CMK (cell line): ENCODE measurements at places on chromosomes 4 and X.

DNA sequence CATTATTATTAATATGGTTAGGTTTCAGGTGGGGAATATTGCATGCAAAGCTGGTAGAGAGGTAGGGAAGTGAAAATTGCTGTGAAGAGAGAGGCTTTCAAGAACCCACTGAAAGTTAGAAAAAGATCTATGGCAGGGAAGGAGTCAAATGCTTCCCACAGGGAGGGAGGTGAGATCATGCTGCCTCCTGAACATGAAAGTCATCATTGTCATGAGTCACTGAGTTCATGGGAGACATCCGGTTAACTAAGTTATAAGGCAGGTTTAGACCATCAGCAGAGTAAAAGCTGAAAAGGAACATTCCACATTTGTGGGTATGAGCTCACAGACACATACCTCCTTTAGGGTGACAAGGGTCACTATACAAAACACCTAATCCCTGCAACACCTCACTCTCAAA is 16.2 kb downstream of the GATB start:
- no peak for DNase-seq

- DNase-seq: no peak
These were observed 87.7 kb downstream of the FAM53A start for GRCh38 chr4:1596393-1596792.

DNA sequence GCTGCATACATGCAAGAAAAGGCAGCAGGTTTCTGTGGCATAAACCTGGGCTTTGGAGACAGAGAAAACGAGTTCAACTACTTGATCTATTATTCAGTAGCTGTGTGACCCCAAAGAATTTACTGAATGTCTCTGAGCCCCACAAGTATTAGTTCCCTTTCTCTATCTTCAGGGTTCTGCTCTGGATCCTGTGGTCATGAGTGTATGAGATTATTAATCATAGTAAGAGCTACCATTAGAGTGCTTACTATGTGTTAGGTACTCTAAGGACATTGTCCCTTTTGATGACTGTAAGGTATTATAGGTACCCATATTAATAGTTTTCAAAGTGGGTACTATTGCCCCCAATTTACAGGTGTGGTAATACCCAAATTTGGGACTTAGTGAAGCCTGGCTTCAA is 5.5 kb downstream of the TEX13D start:
- no peak for DNase-seq

DNA sequence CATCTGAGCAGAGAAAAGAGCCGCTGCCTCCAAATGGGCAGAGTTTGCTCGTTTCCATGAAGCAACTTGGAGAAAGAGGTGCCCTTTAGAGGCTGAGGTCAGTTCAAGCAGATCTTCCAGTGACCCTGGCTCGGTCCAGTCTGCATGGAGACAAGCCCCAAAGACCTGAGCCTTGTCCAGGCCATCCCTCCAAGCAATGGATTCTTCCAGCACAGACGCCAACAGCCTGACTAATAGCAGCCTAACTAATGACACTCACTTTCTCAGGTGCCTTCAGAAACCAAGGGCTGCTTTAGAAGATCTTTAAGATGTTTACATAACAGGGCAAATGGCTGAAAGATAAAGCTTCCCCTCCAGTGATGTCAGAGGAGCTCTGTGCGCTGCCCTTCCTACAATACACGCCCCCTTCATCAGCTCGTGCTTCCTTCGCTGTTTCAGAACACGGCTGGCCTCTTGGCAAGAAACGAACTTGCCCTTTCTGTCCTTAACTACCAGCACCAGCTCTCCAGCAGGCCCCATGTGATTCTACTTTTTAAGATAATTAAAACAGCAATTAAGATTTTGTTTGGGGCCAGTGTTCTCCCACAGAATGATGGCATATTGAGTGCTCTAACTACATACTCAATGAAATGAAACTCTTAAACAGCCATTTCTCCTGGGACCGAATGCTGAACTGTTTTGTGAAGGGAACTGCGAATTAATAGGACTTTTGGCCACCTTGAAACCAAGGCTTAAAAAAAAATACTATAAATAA is 119.0 kb downstream of the GPR143 start:
- no peak for DNase-seq

DNA sequence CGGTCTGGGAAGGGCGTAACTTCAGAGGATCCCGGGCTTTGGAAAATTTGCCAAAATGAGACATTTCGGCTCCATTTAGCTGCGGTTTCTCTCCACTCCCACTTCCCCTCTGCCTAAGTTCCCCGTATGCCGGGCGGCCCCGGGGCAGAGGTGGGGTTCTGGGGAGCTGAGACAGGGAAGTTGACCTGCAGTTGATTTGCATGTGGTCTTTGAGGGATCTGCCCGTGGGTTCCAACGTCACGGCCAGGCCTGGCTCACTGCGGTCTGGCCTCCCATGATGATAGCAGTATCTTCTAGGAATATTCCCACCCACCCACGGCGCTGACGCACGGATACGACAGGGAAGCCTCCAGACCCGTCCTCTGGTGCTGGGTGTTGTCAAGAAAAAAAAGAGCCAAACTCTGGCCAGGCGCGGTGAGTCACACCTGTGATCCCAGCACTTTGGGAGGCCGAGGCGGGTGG is 27.3 kb upstream of the CRLF2 start:
- DNase-seq: peak; percentile 77

- DNase-seq: no peak
These were observed 152.5 kb upstream of the PJA1 start for GRCh38 chrX:69317721-69318120.

GRCh38 chr4:98557194-98557892 is 101.1 kb downstream of the TSPAN5 start:
- DNase-seq: no peak

DNA sequence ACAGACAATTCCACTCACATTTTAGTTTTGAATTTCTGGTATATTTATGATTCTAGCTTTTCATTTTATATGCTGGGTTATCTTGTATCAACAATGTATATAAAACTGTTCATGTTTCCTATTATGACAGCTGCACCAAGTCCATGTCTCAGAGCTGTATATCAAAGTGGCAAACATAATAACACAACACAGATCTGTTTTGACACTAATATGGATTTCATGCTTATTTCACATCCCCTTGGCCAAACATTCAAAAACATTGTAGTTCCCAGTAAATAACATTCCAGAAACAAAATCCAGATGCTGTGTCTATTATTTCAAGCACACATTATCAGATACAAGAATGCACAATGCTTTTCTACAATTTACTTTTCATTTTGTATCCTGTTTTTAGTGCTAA is 380.6 kb upstream of the MAGEB2 start:
- DNase-seq: no peak

DNA sequence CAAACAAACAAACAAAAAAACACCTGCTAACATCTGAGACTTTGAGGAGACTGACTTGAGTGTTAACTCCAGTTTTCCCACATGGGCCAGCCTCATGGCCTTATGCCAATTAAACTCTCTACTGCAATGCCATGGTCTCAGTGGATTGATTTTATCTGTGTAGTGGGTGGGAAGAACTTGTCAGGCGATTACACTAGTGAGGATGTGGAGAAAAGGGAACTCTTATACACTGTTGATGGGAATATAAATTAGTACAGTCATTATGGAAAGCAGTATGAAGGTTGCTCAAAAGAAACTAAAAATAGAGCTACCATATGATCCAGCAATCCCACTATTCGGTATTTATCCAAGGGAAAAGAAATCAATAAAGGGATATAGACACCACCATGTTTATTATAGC is 12.8 kb upstream of the XIAP start:
- no peak for DNase-seq

- DNase-seq: peak; percentile 54
These were observed 1.5 kb downstream of the CLCN3 start for GRCh38 chr4:169621731-169622492.

- DNase-seq: no peak
These were observed 81.3 kb upstream of the FSTL5 start for GRCh38 chr4:162245051-162245450.

DNA sequence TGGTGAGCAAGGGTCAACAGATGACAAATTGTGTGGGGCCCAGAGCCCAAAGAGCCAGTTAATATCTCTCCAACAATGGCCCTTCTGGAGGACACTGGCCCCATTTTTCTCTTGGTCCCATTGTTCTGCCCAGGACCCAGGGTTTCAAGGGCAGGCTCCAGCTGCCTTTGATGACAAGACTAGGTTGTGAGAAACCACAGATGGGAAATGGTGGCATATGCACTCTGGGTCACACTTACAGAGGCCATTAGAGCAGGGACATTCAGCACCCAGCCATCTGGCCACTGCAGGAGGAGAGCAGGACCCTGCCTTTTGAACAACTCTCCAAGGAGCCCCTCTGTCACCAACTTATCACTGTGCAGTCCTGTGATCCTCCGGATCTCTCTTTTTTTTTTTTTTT is 49.7 kb upstream of the KIAA1210 start:
- DNase-seq: no peak

DNA sequence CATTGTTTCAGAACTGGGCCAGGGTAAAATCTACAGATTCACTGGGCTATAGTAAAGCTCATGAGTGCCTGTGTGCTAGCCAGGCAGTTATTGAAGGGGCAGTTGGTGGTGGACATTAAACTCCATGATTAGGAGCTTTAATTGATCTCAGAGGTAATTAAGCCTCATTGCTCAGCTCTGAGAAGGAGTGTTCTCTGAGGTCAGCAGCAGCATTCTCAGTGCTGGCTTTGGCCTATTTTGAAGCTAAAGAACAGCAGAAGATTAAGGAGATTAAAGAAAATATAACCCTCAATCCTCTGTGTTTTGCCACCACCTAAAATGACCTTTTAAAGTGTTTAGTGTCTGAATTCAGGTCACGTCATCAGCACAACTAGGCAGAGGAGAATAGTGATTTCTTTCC is 42.5 kb downstream of the EGF start:
- DNase-seq: no peak

- no peak for DNase-seq
These were observed 20.4 kb upstream of the FRMPD3 start for GRCh38 chrX:107429090-107429489.

DNA sequence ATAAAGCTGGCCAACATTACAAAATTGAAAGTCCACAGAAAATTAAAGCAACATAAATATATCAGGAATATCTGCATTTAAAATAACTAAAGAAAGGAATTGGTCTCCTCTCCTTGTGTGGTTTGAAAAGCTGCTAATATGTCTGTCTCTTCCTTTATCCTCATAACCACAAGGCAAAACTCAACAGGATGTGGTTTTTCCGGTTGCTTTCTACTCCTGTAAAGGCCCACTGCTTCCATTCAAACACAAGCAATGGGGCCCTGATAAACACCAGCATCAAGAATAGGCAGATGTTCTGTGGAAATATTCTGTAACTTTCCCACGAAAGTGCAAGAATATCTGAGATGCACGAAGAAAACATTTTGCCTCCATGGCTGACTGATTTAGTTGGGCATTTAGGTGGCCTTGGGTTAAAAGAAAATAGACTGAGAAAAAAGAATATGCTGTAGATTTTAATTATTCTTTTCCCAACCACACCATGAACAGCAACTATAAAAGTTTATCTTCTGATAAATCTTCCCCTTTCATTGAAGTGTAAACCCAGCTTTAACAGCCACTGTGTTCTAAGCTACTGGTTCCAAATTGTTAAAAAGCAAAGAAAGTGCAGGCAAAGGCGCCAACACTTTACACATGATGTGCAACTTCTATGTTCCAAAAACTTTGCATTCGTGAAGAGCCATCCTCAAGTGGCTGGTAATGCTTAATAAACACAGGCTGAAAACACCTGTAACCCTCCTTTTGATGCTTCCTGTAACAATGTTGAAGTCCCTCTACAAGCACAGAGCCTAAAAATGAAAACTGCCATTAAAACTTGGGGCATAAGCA is 50.5 kb upstream of the NDST3 start:
- peak; percentile 52 for DNase-seq

DNA sequence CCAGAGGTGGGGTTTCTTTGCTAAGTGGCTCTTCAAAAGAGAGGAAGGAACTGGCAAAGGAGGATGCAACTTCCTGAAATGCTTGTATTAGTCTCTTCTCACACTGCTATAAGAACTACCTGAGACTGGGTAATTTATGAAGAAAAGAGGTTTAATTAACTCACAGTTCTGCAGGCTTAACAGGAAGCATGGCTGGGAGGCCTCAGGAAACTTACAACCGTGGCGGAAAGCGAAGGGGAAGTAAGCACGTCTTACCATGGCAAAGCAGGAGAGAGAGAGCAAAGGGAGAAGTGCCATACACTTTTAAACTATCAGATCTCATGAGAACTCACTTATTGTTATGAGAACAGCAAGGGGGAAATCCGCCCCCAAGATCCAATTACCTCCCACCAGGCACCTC is 505.7 kb downstream of the ZNF674 start:
- no peak for DNase-seq

DNA sequence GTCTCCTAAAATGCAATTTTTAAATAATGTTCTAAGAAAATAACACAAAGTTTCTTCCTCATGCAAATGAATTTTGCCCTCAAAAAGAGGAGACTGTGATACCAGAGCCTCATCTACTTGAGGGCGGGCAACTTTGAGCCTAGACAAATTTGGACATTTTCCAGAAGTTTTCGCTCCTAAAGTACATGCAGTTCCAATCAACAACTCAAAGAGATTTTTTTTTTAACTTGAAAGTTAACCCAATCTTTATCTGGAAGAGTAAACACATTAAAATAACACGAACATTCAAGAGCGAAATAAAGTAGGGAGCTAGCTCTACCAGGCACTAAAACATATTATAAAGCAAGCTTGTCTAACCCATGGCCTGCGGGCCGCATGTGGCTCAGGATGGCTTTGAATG is 29.4 kb upstream of the FBXW7 start:
- no peak for DNase-seq

DNA sequence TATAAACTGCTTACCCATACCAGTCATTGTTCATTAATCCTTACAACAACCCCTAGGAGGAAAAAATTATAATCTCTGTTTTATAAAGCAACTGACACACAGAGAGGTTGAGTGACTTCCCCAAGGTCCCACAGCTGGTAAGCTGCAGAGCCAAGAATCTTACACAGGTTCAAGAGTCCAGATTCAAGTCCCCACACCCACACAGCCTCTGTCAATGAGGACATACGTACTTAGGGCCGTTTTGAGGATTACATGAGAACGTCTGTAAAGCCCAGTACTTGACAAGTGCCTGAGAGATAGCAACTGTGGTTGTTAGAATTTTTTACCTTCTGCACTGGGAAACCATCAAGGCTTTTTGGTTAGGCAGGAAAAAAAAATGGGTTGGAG is 556 bp upstream of the SLC25A43 start:
- no peak for DNase-seq

DNA sequence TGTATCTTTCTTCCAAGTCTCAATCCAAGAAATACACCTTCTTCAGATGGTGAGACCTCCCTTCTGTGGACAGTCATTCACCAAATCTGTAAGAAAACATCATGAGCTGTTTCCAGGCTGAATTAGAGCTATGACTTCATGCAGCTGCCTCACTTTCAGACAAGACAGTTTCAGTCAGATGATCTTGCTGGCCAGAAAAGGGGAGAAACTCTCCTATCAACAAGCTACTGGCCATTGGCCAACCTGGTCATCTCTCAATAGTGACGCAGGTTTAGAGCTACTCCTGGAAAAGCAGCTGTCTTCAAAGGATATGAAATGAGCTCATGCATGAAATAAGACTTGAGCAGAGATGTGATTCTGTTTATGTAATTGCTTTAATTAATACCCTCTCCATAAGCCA is 69.6 kb upstream of the NDP start:
- DNase-seq: no peak

- no peak for DNase-seq
These were observed 102.8 kb upstream of the NOCT start for GRCh38 chr4:138912704-138913340.
